ENCODE measurements at places on chromosomes 1 and 21.

GRCh38 chr1:165424454-165425216 is 20.3 kb downstream of the RXRG start:
- peak; percentile 76 for DNase-seq

DNA sequence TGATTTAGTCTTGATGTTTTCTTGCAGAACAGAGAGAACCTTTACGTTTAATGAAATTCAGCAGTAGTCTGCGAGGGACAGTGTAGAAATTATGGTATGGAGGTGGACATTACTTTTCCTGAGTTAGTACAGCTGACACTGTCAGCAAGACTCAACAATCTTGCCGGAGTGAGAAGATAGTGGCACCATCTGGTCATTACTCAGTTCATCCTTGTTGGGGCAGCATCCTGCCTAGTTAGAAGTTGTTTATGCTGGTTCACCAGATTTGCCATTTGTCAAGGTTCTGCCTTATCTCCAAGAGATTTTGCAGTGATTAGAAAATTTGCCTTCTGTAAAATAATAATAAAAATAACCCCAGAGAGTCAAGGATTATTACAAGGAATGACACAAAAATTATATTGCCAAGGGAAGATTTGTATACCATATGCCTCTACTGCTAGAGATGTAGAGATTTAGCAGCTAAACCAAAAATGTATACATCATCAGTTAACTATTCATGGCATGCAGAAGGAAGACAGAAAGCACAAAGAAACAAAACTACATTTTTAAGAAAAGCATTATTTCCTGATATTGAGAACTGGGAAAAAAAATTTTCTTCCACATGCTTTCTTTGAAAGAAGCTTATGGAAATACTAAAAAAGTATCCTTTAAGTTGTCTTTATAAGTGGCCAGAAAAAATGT is 1967.4 kb downstream of the NCAM2 start:
- DNase-seq = no peak

DNA sequence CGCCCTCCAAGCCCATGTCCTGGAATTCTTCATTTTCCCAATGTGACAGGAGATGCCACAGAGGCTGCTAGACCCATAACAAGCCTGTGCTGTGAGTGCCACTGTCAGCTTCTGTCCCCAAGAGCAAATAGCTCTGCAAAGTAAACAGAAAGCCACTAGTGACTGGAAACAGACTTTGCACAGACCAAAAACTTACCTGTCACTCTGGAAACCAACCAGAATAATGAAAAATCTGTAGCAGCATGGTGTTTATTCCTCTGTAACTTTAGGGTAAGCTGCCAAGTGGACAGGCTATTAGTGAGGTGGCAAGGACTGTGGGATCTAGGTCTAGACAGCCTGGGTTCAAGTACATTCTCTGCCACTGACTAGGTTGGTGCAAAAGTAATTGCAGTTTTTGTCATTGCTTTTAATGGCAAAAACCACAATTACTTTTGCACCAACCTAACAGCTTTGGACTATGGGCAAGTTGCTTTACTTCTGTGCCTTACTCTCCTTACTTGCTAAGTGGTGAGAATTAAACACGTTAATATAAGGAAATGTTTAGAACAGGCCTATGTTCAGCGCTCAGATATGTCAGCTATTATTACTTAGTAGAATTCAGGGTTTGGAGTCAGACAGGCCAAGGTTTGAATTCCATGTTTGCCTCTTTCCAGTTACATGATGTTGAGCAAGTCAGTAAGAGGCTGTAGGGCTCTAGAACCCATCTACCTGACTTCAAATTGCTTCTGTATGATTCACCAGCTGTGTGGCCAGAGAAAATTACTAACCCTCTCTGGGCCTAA is at the start of gene C8B:
Gene C8B, minus strand, starts transcription at position 100 of the 782 bp plus-strand sequence. Its CDS starts 67 bp downstream, at position 33.
- DNase-seq = no peak

GRCh38 chr1:214332946-214333798 is 52.2 kb downstream of the SMYD2 start:
- DNase-seq = peak; percentile 56

GRCh38 chr1:5937373-5937857 is 54.8 kb downstream of the NPHP4 start:
- no peak for DNase-seq

DNA sequence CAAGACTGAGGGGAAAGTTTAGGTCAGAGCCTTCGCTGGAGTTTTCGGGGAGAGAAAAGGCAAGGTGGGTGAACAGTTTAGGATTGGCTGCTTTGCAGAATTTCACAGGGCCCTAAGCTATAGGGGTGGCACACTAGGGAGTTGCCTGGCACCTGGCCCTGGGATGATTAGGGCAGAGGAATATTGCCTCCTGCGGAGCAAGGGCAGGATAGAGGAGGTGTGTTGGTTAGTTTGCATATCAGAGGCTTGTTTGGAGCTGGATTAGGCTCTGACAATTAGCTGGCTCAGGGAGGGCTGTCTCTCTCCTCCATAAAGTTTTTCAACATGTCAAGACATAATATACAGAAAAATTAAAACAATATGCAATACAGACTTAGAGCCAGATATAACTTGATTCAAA is 436.4 kb downstream of the DISC1 start:
- no peak for DNase-seq

DNA sequence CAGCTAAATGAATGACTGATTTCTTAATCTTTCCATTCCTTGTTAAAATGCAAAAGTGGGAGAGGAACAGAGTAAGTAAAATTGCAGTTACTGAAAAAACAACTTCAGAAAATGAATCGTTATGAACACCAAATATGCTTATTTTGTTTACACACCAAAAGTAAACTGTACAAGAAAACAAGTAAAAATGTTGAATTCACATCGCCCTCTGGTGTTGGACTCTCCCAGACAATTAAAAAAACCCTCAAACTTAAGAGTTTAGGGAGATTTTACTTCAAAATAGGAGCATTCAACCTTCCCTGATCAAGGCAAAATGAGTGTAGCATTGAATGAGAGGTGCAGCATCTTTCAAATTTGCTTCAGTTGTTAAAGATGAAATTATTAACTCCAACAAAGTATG is 19.4 kb upstream of the ESRRG start:
- DNase-seq = peak; percentile 55

GRCh38 chr1:225354906-225355305 is 72.9 kb downstream of the LBR start:
- DNase-seq = no peak

DNA sequence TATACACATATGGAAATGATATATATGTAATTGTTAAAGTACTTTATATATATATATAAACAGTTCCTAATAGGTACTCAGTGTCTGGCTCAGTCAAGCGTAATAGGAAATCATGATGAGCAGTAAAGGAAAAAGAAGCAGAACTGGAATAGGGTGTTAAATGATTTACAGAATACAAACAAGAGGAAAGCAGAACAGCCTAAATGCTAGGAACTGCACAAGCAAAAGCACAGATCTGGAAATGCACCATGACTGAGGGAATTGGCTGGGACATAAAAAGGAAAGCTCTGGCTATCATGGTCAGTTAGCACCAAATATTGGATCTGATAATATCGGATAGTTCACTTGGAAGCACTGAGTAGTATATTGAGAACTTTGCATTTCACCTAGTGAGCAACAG is 51.8 kb downstream of the SLC44A5 start:
- DNase-seq = no peak

- DNase-seq = no peak
Measured at GRCh38 chr1:243345205-243345604, 89.4 kb downstream of the SDCCAG8 start.

DNA sequence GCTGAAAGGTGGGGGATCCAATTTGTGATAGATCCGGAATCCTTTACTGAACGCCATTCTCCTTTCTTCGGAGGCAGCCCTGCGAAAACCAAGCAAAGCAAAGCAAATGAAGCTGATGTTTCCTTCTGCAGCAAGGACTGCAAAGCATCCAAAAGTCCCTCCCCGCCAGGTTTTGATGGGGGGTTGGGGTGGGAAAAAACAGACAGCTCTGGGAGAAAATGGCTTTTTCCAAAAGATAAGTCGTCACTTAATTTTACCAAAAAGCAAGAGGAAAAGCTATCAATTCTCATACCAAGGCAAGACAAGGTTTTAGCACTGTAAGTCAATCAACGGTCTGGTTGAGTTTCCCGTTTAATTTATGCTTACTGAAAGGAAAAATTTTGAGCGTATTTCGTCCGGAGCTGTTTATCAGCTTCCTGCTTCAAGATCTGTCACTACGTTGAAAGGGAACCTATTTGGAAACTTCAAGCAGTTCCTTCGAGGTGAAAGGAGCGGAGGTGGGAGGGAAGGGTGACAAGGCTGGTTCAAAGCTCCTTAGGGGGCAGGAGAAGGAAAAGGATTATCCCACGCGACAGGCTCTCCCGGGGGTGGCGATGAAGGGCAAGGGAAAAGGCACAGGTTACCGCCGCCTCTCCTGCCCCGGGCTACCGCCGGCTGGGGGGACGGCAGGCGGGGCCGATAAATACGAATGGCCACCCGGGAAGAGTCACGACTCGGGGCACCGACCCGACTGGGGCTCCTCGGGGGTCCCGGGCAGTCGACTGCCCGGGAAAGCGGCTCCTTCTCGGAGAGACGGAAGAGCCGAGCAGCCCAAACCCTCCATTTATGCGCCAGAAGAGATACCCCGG is 750 bp downstream of the SYNJ1 start:
- DNase-seq = peak; percentile 50

DNA sequence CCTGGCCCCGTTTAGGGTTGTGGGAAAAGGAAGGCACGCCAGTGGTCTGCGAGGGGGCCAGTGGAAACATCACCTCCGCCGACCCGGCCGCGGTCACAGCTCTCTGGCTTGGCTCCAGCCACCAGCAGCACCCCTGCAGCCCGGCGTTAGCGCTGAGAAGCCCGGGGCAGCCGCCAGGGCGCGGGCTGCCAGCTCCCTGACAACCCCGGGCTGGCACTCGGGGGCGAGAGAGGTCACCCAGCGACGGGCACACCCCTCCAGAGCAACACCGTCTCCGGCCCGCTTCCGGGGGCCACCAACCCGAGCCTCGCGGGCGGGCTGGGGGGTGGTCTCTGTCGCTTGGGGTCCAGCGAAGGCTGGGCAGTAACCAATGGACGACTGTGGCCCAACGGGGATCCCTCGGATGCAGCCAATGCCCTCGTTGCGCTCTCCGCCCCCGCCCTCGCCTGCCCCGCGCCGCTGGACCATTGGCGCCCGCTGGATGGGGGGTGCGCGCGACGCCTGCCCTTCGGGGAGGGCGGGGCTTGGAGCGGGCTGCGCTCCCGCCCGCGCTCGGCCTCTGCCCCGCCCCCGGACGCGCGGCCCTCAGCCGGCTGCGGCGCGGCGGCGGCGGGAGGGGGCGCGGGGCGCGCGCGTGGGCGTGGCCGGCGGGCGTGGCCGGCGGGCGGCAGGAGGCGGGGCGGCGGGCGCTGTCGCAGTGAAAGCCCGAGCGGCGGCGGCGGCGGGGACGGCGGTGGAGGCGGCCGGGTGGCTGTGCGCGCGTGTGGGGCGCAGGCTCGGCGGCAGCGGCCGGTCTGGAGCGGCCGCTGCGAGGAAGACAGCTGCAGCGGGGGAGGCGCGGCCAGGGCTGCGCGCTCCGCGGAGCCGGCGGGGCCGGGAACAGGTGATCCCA is at the start of gene MAN1C1:
Gene MAN1C1, plus strand, starts transcription at position 697 of the 892 bp plus-strand sequence. CDS start 1,007 bp downstream, outside the sequence.
- DNase-seq = peak; percentile 92

DNA sequence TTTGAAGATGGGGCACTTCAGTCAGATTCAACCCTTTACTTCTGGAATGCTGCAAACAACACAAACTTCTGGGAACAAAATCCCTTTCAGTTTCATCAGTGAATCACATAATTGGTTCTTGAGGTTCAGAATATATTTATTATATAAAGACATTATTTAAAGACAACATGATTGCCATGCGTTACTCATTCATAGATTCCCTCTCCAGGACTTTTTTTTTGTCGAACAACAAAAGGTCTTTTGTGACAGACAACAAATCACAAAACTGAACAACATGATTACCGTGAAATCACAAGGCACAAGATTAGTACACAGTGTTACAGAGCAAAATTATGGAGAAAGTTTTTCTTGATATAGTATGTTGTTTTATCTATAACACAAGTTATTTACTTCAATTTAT is 1815.0 kb downstream of the NCAM2 start:
- DNase-seq = no peak

DNA sequence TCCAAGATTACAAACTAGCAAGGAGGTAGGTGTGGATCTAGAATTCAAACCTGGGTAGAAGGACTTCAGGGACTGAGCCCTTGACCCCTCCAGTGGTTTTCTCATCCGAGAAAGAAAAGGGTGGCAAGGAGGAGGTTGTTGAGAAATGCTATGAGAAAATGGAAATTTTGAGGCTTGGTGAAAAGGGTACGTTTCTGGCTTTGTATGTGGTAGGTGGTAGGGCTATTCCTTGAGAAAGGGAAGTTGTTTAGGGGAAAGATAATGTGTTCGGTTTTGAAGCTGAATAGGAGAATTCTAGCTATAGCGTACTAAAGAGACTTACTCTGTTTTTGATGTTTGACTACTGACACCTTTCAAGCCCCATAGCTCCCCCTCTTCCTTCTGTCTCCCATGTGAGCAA is 133.8 kb downstream of the CNIH3 start:
- no peak for DNase-seq
